ENCODE measurements at places on chromosomes 4 and X. TPM values are rescaled to one million over a fixed set of nuclear protein-coding genes. Genes with fewer than 3 reads are reported as not detected.

The ITGB1BP2 gene
- 3.7 TPM for total RNA-seq

The HPSE gene
- total RNA-seq: 10.9 TPM

DNA sequence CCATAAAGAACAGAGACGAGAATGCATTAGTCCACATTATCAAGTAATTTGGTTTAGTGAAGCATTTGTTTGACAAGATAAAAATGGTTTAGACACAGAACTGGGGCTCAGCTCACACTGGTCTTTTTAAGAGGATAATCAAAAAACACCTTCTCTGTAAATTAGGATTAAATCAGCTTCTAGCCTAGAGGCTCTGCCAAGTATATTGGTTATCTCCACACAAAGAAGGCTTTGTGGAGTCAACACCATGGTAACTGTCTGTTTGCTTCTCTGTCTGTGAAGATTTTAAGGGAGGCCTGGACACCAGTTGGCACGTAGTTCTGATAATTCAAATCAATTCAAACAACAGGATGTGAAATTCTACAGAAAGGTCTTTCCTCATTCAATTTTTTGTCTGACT, 687.0 kb downstream of the DMD start:
- DNase-seq: no peak

DNA sequence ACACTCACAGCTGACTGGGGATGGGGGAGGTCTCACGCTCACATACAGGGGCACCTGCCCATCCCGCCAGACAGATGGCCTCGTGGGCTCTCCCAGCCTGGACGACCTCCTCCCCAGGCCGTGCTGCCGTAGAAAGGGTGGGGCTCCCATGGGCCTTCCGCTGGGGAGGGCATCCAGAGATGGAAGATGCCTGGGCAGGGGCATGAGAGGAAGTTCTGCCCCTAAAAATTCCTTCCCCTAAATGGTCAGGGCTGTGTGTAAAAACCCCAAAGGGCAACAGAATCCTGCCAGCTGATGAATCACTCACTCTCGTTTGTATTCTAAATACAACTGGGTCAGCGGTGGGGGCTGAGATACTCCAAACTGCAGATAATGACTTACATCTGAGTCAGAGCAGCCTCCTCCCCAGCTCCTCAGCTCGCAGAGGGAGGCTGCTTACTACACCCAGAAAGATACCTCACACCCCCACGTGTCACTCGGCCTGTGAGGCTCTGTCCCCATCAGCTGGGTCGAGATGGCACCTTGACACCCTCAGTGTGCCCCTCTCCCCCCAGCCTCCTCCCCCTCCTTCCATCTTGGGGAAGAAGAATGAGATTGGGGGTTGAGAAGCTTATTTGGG, 10.1 kb downstream of the WDR1 start:
- peak; percentile 64 for DNase-seq

GRCh38 chrX:154519389-154519788, 3.4 kb upstream of the FAM3A start:
- DNase-seq: no peak

- no peak for DNase-seq
These were observed 35.1 kb downstream of the PSAPL1 start for GRCh38 chr4:7399440-7400234.
